Fibroblast of skin of back (primary cell): ENCODE measurements at places on chromosomes 5 and 9.

DNA sequence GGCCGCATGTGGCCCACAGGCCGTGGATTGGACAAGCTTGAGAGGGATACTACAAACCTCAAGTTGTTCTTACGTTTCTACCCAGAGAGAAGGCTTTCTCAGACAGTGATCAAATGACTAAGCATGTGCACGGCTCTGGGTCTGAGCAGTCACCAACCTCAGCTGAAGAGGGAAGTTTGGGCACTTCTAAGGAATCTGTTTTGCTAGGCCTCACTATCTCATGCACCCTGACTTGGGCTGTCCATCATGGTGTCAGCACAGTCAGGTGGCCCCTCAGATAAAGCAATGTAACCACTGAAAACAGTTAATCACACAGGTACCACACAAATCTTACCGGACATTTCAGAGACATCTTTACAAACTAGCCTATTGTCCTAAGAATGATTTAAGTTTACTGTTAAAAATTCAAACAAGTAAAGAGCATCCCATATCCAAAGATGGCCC, 24.6 kb downstream of the CSF2 start:
- DNase-seq, result peak; percentile 65

- peak; percentile 55 for DNase-seq
Observed at GRCh38 chr9:129336601-129337331, 158.7 kb upstream of the IER5L start.

- no peak for DNase-seq
Observed at GRCh38 chr9:27394826-27395201, 97.9 kb upstream of the EQTN start.

- DNase-seq, result no peak
Observed at GRCh38 chr5:174348311-174348981, 302.9 kb downstream of the NSG2 start.

DNA sequence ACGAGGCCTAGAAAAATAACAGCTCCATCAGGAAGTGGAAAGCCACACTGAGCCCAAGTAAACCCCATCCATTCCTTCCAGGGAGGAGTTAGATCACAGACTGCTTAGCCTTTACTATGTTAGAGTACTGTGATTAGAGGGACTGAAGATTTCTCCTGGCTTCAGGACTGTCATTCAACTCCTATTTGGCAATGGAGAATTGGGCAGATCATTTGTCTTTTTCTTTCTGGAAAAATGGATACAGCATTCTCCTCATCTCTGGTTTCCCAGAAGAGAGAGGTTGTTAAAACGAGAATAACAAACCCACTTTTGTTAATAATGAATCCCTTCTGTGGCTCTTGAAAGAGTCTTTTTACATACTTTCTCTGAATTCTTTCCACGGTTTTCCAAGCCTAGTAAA, 150.4 kb downstream of the GABRB2 start:
- DNase-seq, result no peak

- peak; percentile 9 for DNase-seq
Observed at GRCh38 chr9:109497226-109498153, 617 bp downstream of the PTPN3 start.

DNA sequence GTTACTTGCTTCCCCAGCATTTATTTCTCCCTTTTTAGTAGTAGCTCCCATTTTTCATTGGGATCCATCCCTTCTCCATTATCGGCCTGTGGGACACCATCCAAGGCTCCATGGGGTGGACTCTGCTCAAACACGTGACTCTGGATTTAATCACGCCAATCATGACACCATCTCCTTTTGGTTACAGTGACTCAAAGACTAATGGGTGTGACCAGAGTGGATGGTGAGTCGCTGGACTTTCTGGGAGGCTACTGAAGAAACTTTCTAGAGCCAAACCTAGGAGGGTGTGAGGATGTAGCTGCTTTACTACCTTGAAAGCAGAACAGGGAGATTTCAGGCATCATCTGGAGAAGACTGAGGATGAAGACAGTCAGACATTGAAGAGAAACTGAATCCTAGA, 93.1 kb downstream of the PJA2 start:
- peak; percentile 65 for DNase-seq

DNA sequence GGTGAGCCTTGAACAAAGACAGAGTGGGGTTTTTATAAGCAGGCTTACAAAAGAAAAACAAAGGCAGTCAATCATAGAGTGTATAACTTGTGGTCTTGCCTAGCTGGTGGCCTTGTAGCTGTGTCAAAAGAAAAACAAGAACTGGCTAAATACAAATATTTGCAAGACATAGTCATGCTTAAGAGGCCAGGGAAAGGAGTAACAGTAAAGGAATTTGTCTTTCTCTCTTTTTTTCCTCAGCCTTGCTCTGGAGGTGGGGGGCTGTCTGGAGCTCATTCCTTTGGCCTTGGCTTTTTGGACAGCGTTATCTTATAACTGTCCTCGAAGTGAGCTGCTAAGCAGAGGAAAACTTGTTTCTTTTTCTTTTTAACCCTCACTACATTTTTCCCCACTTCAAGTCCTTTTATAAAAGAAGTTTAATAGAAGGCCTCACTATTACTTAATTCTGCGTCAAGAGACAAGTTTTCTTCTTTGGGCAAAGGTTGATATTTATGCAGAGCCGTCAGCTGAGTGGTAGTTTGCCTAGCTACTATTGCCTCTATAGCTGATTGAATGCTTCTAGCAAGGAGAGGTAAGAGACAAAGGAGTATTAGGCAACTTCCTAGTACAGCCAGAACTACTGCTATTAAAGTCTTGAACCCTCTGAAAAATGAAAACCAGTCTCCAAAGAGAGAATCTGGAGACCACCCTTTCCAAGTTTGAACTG, 14.3 kb downstream of the CEL start:
- peak; percentile 96 for DNase-seq
